ENCODE measurements at places on chromosomes 13 and 19.
A peak's percentile ranks its signal among the peaks of the same experiment; 100 is the strongest.

DNA sequence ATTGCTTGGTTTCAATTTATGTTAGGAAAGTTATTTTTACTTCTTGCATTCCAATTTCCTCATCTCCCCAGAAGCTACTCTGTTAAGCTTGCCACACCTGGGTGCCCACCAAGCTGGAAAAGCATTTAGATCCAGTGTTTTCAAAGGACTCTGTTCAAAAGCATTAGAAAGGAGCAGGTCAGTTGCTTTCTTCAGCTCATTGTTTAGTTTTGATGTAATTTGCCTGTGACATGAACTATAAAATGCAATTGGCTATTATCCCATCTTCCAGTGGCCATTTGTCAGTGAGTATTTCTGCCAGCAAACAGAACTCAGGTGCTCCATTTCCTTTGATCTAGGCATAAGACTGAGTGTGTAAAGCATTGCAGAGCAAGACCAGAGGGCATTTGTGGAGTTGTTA lies 46.7 kb upstream of the RNF113B start:
- DNase-seq: no peak

GRCh38 chr19:21314676-21315075 lies 14.5 kb downstream of the ZNF708 start:
- DNase-seq: no peak

DNA sequence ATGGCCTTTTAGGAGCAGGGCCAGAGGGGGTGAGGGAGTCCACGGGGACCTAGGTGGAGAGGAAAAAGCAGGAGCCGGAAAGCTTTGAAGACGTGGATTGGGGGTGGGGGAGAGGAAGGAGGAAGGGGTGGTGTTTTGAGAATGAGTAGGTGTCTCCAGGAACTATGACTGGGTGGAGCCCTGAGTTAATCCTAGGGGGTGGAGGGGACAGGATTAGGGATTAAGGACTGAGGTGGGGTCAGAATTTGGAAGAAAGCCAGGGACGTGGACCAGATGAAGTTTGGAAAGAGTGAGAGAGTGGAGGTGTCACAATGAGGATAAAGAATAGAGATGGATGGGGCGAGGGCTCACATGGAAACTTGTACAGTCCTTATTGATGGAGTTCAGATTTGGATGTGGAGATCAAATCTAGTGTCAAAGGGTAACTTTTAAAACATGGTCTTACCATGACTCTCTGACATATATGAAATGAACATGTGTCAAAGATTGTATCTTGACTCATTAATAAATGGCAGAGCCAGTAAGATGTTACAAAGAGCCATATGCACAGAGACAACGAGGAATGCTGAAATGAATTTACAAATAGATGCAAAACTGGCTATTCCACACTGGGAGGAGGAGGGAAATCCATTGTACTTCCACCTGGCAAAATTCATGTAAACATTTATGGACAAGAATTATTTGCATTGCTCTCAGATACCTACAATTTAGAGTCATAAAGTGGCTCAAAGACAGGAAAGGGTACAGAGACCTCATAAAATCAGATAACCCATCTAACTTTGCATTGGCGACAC lies 1.7 kb upstream of the KLK13 start:
- DNase-seq: no peak

DNA sequence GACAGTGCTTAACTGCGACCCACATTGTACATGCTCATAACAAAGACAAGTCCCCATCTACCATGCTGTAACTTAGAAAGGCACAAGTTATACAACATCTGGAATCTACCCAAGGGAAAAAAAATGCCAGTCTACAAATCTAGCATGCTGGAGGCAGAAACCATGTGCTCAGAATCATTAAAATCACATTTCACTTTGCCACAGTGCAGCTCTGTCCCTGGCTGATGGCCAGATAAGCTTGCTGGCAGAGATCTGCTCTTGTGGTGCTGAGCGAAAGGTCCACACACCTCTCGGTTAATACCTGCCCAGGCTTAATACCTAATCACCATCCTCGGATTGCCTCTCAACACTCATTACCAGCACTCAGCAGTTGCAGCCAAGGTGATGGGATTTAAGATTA lies 74.1 kb upstream of the UQCRFS1 start:
- DNase-seq: no peak

- peak; percentile 46 for DNase-seq
These were observed 126.6 kb upstream of the UFM1 start for GRCh38 chr13:38223089-38223488.

DNA sequence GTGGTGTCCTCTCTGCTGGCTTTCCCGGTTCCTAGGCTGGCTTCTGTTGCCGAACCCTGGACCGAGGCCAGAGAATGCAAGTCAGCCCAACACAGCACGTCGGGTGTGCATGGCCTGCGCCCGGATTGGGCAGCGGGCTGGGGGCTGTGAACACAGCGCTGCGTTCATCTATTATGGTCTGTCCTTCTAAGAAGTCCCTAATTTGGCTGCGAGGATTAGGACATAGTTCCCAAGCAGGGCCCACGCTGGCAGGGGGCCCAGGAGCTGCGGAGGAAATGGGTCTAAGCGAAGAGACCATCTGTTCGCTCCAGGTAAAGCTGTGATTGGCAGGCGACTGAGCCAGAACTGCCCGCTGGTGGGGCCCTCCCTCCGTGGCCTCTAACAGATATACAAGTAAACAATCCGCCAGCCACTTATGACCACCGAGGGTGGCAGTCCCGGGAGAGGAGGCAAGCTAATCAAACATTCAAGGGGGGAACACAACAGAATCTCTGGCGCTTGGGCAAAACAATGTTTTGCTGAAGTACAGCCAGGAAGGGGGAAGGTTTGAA lies 6.0 kb downstream of the SYCE2 start:
- peak; percentile 44 for DNase-seq

DNA sequence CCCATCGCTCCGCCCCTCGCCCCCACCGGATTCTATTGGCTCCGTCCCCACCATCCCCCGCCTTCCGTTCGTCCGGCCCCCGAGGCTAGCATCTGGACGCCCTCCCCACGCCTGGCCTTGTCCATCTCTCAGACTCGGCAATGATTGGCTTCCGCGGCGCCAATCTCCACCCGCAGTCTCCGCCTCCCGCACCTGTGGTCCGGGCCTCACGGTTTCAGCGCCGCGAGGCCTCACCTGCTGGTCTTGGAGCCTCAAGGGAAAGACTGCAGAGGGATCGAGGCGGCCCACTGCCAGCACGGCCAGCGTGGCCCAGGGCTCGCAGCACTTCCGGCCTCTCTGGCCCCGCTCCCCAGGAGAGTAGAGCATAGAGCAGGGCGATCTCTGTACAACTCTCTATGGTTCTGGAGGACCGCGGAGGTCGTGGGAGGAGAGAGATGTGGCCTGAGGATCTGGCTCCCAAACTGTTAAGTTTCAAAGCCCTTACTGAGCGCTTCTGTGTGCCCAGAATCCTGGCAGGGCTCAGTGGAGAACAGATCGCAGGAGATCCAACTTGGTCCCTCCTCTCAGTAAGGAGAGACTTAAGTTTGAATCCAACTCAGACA lies at the start of gene ERCC1:
Gene ERCC1 (minus strand): TSS at position 329 of the 602 bp plus-strand sequence. CDS start 543 bp downstream, outside the sequence.
- peak; percentile 94 for DNase-seq

DNA sequence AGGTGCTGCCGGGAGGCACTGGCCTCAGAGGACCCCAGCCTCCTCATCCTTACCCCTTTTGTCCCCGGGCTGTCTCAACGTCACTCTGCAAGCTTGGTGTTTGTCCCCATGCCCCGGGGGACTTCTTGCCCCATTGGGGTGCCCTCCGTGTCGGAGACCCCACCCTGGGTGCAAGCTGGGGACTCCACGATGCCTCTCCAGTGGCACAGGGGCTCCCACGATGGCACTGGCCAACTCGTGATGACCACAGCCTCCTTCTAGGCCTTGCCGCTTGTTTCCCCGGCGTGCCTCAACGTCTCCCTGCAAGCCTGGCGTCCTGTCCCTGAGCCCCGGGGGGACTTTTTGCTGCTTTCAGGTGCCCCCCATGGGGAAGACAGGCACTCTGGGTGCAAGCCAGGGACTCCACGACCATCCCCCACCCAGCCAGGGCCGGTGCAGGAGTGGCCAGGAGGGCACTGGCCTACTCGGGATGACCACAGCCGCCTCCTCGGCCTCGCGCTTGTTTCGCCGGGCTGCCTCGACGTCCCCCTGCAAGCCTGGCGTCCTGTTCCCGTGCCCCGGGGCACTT lies 237.0 kb downstream of the TUBA3C start:
- DNase-seq: no peak

GRCh38 chr19:38911388-38912001 lies 491 bp downstream of the CCER2 start:
- DNase-seq: no peak

DNA sequence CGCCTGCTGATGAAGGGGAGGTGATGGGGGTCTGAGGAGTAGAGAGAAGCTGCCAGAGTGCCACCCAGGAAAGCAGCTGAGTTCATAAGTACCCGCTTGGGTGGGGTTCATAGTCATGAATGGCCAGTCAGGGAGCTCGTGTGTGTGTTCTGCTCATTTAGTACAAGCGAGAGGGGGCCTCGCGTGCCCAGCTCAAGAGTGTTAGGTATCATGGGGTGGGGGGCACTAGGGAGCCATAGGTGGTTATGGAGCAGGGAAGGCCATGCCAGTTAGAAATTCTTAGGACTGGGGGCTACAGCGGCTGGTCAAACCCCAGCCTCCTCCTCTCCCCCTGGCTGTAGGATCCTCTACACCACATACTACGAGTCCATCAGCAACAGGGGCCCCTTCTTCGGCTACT lies 46.8 kb downstream of the CD320 start:
- DNase-seq: no peak

- DNase-seq: no peak
These were observed 14.5 kb downstream of the SGTA start for GRCh38 chr19:2768365-2769132.

DNA sequence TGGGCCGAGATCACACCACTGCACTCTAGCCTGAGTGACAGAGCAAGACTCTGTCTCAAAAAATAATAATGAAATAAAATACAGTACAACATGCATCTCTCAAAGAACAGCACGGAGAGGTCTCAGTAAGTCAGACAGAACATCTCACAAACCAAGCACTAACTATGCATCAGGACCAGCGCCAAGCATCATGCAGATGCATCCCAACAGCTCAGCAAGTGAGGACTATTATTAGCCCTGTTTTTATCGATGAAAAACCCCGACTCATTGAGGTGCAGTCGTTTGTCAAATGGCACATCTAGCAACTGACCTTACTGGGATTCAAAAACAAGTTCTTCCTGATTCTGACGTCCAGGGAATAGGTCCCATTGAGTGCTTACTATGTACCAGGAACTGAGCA lies 3.8 kb downstream of the C19orf47 start:
- no peak for DNase-seq

DNA sequence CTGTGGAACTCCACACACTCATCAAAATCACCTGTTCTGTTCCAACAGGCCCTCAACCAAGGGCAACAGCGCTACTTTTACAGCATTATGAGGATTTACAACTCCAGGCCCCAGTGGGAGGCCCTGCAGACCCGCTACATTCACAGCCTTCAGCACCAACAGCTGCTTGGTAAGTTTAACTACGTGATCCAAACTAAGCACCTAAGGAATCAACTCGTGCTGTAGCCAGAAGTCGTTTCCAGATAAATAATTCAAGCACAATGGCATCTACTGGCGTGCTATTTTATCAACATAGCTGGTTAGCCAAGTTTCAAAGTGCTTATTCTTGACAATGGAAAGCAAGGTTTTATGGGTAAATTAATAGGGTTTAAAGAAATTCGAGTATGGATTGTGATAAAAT lies 5.3 kb downstream of the FAM216B start:
- no peak for DNase-seq

DNA sequence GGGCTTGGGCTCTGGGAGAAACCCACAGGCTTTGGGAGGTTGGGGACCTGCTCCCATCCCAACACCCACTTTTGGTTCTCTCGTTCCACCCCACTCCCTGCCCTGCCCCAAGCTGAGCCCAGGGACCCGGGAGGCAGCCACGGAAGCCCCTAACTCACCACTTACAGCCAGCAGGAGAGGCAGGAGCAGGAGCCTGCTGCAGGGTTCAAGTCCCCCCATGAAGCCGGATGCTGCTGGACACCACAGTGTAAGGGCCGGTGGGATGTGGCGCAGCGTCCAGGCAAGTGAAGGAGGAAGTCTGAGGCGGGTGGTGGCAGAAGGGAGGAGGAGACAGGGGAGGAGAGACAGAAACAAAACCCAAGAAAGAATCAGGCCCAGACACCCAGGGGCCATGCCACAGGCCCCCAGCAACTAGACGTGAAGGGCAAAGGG lies at the start of gene TYROBP:
Gene TYROBP (minus strand): TSS at position 286 of the 432 bp plus-strand sequence. CDS start 67 bp downstream, at position 219.
- no peak for DNase-seq

GRCh38 chr13:27578121-27579030 lies 42.0 kb downstream of the LNX2 start:
- DNase-seq: peak; percentile 61

All from fibroblast of skin of back (primary cell).